Neural progenitor cell (in vitro differentiated cells): ENCODE measurements at places on chromosomes 7 and 10. TPM values are rescaled to one million over a fixed set of nuclear protein-coding genes. Genes with fewer than 3 reads are reported as not detected.

DNA sequence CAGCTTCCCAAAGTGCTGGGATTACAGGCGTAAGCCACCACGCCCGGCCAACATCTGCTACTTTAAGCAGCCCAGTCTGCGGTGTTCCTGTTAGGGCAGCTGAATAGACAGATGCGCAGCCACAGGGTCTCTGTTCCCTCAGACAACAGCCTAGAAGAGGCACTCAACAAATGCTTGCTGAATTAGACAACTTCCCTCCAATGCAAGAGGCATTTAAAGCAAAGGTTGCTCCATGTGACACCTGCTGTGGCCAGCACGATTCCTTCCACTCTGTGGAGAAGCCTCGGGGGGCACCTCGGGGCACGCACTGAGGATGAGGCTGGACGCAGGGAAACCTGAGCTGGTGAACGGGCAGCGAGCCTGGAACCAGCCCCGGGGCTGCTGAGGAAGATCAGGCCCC is 237.8 kb downstream of the MAD1L1 start:
- no peak for DNase-seq

DNA sequence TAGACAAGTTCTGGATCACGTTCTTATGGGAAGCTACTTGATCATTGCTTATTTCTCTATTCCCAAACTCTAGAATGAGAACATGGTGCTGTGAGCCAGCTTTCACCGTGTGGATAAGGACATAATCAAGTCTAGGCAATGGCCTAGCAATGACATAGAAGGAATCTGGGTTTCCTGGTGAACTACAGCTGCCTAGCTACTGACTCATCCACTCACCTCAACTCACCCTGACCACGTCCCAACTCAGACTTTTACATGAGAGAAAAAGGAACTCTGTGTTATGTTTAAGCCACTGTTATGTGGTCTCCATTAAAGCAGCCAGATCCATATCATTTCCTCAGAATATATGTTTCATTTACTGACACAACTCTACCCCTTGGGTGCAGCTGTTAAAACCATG is 18.8 kb upstream of the MET start:
- no peak for DNase-seq

DNA sequence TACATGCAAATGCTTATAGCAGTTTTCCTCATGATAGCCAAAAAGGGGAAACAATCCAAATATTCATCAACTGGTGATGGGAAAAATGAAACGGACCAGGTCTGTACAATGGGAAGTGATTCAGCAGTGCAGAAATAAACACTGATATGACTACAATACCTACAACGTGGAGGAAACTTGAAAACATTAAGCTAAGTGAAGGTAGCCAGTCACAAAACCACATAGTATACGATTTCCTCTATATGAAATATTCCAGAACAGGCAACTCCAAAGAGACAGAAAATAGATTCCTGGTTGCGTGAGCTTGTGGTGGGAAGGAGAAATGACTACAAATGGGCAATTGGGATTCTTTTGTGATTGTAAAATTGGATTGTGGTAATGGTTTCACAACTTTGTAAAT is 263.1 kb upstream of the PITRM1 start:
- no peak for DNase-seq

DNA sequence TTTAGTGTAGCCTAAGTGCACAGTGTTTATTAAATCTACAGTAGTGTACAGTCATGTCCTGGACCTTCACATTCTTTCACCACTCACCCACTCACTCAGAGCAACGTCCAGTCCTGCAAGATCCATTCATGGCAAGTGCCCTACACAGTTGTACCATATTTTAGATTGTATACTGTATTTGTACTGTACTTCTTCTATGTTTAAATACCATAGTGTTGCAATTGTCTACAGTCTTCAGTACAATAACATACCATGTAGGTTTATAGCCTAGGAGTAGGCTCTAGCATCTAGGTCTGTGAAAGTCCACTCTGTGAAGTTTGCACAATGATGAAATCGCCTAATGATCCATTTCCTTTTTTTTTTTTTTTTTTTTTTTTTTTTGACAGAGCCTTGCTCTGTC is 12.0 kb downstream of the EEPD1 start:
- no peak for DNase-seq

- DNase-seq, result no peak
These were observed 77.7 kb downstream of the ITGB8 start for GRCh38 chr7:20408467-20408826.

GRCh38 chr7:76507723-76508406 is 2.5 kb upstream of the UPK3B start:
- DNase-seq, result peak; percentile 1

DNA sequence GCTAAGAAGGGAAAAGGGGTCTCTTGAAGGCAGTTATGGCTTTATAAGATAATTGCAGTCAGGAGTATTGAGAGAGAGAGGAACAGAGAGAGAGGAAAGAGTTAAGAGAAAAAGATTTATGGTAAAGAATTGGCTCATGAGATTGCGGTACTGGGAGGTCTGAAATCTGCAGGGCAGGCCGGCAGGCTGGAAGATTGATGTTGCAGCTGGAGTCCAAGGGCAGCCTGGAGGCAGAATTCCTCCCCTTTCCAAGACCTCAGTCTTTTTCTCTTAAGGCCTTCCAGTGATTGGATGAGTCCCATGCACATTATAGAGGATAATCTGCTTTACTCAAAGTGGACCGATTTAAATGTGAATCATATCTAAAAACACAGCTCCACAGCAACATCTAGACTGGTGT is 68.4 kb downstream of the HACD1 start:
- DNase-seq, result no peak

PSPH gene
- total RNA-seq, result 54.9 and 72.2 TPM in 2 replicates

MYO1G gene
- total RNA-seq, result 0.03 TPM in 1 of 2 replicates, not detected in the other

GIMAP2 gene
- not detected in 2 replicates for total RNA-seq

TMEM139 gene
- total RNA-seq, result 0.94 and 5.4 TPM in 2 replicates
